ENCODE measurements at places on chromosomes 16 and 17. TPM values are rescaled to one million over a fixed set of nuclear protein-coding genes. Genes with fewer than 3 reads are reported as not detected.

GRCh38 chr17:64709481-64709880 lies 47.4 kb upstream of the SMURF2 start:
- H3K4me3 ChIP-seq, result no peak overlapping the region
- no peaks in the 10 kb centered on the region for H3K27me3 ChIP-seq
- peak overlapping the region; percentile 74 for H3K27ac ChIP-seq
- DNase-seq, result no peak

- no peak overlapping the region for H3K4me3 ChIP-seq
- DNase-seq, result no peak
- no peak overlapping the region for H3K27ac ChIP-seq
Observed at GRCh38 chr16:30728899-30729672, 19.1 kb upstream of the PHKG2 start.

Gene GP1BA
- 0.31 TPM for total RNA-seq

Gene PTGES3L
- 0.26 TPM for total RNA-seq

Gene PLXDC1
- 11.9 TPM for total RNA-seq

DNA sequence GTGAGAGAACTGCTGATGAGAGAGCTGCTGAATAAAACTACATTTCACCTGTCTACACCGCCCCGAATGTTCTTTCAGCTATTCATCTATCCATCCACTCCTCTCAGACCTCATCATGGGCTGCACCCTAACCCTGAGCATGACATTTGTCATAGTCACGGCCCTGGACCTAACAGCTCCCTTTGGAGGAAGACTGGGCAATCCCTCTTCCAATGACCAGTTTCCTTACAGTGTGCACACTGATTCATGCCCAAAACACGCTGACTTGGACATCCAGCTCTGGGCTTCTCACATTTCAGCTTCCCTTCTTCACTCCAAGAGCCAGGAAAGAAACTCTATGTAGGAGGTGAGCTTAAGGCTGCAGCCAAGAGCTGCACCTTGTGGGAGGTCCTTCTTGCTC lies 41.8 kb upstream of the ARL4D start:
- H3K4me3 ChIP-seq, result no peak overlapping the region
- H3K36me3 ChIP-seq, result no peaks in the 10 kb centered on the region
- H3K4me1 ChIP-seq, result peaks cover 9% of the 10 kb centered on the region
- H3K27me3 ChIP-seq, result no peaks in the 10 kb centered on the region
- H3K27ac ChIP-seq, result no peak overlapping the region
- DNase-seq, result no peak

Gene GABARAPL2
- total RNA-seq, result 94.1 TPM

Measured in left lung (tissue), 14 donors.